Activated T-helper 1 cell treated with anti-CD3 and anti-CD28 coated beads, Interleukin-2, amount 50 U/mL, for 16 hours (primary cell): ENCODE measurements at places on chromosomes 2 and 18.

DNA sequence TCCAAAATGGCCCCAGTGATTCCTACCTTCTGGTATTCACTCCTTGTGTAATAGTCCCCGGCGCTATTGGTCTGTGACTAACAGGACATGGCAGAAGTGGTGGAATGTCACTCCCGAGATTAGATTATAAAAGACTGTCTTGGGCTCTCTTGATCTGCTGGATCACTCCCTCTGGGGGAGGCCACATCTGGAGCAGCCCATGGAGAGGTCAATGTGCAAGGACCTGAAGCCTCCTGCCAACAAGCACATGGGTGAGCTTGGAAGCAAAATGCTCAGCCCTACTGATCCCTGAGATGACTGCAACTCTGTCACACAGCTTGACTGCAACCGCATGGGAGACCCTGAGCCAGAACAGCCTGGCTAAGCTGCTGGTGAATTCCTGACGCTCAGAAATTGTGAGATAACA, 94.3 kb upstream of the GLI2 start:
- no peak for DNase-seq

GRCh38 chr2:130345611-130346010, 2.9 kb downstream of the IMP4 start:
- no peak for DNase-seq

DNA sequence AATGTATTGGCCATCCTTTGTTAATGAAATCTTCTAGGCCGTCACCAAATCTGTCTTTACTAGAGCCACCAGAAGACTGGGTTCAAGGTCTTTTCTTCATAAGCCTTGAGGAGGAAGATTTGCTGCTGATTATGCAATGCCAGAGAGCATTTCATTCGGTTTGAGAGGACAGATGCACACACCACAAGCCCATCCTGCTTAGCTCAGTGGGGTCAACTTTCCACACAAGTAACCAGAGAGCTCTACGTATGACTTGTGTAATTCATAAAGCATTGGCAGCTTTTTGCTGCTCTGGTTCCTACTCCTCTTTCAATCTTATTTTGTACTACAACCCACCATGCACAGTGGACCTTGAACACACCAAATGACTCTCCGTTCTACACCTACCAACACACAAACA, 106.9 kb downstream of the OSR1 start:
- DNase-seq = no peak

DNA sequence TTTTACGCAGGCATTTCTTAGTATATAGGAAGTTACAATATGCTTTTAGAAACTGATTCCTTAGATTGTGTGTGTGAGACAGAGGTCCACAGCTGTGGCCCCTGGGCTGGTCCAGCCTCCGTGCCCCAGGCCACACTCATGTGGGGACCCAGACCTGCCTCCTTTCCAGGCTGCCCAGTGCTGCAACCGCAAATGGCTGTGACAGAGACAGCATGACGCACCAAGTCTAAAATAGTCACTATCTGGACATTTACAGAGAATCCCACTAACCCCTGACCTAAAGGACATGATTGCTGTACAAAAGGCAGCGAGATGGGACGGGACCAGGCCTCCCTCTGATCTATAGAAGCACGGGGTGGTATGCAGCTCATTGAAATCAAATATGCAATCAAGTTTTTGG, 152.2 kb downstream of the TMEM18 start:
- no peak for DNase-seq

DNA sequence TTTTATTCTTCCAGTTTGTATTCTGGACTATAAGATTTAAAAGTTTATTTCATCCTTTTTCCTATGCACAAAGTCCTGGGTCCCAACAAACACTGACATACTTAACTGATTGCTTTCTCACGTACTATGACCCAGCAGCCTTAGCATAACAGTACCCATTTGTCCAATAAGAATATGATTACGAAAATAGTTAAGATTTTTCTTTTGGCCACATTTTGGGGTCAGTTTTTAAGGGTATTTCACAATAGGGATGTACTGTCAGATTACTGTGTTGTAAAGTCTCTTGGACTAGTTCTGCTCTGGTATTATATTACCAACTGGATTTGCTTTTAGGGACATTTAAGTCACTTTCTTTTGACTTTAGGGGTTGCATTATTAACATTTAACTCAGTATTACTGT, 46.1 kb downstream of the TTC39C start:
- DNase-seq = no peak

DNA sequence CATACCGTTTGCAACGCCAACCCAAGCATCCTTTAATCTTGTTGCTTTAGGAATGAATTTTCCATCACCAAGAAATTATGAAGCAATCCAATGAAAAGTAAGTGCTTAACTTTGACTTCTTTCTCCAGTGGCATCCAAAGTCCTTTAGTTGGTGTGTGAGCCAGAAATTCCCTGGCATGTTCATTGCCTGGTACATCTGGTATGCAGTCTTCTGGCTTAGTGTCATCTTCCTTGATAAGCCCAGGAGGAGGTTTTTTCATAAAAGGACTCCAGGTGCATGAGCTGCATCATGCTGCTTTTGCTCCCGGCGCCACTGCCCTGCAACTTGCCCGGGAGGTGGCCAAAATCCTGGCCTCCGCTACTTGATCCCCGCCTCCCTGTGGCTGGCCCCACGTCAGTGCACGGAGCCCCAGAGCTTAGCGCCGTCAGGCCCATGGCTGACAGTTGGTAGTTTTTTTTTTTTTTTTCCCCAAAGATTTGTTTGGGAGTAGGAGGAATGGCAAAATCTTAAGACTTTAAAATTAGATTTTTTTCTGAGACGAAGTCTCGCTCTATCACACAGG, 58.7 kb downstream of the PUM2 start:
- DNase-seq = no peak

DNA sequence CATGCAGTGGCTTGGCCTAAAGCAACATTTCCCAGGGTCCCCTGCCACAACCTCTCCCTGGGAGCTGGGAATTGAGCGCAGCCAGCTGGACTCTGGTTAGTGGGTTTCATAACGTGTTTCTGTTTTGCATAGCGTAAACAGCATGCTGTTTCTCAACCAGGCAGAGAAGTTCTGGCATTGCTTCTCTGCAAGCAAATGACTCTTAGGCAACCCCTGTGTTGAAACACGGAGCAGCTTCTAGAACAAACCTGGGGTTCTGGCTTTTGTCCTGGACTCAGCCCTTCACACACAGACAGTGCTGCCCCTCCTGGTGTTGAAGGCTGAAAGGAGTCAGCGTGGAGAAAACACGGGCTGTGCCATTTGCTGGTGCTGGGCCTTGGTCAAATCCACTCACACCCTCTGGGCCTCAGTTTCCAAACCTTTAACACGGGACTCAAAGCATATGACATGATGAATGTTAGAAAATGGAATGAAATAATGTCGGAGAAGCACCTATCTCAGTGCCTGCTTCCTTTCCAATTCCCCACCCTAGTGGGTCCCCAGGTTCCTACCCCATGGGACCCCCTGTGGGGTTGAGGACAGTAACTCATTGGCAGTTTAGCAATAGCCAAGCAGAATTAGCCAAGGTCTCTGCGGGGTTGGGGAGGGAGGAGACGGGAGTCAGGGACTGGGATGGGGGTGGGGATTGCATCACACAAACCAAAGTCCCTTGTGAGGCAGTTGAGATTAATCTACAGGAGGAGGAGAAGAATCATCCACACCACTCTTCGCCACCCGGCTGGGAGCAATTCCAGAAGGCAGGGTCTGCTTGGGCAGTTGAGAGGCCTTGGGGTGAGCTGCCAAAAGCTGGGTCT, 30.2 kb upstream of the IL1R2 start:
- no peak for DNase-seq

DNA sequence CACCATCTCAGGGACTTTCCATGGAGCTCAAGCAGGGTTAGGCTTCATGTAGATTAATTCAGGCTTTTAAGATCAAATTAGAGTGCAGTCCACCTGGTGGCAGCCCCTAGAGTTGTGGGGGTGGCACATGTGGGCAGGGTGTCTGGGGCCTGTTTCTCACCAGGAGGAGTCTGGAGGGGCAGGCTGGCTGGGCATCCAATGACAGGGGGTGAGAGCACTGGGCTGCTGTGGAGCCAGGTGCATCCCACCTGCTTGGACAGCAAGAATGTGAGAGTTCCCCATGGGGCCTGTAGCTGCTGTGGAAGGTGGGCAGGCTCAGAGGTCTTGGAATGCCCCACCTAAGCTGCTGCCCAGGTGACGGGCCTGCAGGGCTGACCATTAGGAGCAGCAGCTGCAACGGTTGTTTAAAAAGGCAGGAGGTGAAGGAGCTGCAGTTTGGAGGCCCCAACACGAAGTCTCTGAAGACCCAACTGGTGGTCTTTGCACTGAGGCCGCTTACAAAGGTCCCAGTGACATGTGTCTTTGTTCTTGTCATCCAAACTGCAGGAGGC, 686.3 kb upstream of the HS6ST1 start:
- no peak for DNase-seq

DNA sequence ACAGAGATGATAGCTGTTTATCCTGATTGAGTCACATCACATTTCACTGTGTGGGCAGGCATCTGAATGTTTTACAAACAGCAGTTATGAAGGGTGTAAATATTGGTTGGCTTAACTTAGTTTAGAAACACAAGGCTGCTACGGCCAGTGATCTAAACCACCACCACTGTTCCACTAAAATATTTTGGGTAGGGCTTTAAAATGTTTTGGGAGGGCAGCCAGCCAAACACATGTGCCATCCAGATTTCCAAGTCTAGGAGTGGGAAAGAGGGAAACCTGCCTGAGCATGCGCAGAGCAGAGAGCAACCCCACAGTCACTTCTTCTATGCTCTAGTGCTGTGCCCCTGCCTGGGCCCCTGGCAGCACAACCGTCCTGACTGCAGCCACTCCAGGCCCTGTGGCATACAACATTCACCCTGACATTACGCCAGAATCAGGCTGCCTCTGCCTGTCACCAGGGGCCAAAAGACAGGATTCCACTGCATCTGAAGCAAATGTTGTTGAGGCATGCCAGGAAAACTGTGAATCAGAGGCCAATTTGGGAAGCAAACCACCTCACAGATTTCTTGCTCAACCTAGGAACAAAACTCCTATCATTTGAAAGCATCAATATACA, 74.8 kb upstream of the COL5A2 start:
- DNase-seq = no peak

GRCh38 chr2:233485726-233486125, 80.9 kb downstream of the USP40 start:
- no peak for DNase-seq

- no peak for DNase-seq
These were observed 294.6 kb upstream of the CYP26B1 start for GRCh38 chr2:72442270-72442669.

GRCh38 chr2:46535360-46535759, 56.0 kb downstream of the TMEM247 start:
- DNase-seq = no peak

DNA sequence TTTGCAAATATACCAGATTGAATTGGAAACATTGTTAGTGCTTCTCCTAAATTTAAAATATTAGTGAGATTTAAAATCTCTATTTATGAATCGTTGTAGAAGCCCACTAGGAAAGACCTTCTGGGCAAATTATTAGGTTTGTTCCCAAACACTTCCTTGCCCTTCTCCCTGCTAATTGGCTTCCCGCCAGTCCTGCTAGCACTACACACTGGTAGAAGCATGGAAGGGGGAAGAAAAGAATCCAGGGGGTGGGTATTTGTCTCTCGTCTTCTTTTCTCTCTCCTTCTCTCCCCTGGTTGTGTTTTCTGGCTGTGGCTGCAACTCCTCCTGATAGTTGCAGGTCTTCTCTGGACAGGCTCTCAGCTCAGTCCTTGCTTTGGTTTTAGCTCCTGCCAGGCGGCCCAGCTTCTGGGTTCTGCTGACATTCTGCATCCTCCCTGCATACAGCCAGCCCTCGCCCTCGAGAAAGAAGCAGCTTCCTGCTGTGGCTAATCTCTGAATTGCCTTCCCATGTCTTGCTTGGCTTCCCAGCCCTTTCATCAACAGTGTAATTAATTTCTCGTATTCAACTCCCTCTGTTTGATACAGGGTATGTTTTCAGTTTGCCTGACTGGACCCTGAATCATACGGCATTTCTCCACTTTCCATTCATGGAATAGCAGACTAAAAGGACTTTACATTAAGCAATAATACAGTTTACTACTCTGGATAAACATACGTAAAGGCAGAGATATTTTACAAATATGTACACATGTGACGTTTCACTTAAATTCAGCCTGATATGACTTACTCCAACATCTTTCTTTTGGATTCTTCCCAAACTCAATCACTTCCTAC, 6.9 kb upstream of the PARD3B start:
- no peak for DNase-seq

- DNase-seq = no peak
These were observed 454.2 kb upstream of the TNP1 start for GRCh38 chr2:217314021-217314460.

DNA sequence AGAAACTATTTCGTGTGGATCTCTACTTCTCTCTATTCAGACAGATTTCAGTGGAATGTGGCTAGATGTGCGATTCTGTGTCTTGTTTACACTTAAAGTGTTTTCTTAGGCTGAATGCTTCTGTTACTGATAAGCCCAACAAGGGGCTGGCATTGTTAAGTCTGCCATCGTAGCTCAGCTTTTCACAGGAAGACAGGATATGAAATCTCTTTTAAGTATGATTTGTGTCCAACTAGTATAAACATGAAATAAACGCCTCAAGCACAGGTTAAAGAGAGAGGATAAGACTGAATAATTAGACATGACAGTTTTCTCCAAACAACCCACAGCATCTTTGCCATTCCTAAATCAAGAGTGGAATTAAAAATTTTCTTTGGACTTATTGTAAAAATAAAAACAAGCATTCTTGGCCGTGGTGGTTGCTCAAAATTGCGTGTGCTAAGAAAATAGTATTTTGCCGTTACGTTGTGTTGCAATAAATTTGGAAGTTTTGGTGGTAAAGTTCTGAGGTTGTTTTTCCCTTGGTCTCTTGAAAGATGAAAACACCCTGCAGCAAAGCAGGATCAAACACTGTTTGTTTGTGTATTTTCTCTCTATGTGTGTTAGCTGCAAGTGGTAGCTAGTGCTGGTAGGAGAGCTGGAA, 1.0 kb downstream of the VIT start:
- DNase-seq = no peak

- no peak for DNase-seq
These were observed 126.7 kb downstream of the OLA1 start for GRCh38 chr2:174121612-174122011.

DNA sequence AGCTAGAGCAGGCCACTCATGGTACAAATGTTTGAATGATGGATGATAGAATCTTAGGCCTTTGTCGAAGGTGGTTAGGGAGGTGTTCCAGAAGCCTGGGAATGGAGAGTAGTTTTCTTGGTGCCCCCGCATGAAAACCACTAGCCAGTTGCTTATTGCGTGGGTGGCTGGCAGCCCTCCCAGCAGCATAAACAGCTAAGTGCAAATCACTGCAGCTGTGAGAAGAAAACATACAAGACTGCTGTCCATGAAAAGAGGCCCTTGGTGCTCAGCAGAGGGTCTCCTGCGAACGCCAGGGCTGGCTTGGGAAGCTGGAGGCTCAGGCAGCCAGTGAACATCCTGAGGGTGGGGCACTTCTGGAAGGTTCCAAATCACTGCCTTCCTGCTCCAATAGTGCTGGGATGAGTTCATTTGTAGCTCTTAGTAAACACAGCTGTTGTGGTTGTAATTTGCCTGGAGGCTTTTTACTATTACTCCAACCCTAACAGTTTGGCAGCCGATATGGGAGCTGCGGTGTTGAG, 118.8 kb downstream of the MGAT5 start:
- DNase-seq = no peak
